ENCODE measurements at places on chromosomes 5 and 9.

- no peak for DNase-seq
These were observed 753.3 kb upstream of the ZNF608 start for GRCh38 chr5:125499636-125500332.

GRCh38 chr5:81638471-81638870, 112.4 kb downstream of the SSBP2 start:
- no peak for DNase-seq

DNA sequence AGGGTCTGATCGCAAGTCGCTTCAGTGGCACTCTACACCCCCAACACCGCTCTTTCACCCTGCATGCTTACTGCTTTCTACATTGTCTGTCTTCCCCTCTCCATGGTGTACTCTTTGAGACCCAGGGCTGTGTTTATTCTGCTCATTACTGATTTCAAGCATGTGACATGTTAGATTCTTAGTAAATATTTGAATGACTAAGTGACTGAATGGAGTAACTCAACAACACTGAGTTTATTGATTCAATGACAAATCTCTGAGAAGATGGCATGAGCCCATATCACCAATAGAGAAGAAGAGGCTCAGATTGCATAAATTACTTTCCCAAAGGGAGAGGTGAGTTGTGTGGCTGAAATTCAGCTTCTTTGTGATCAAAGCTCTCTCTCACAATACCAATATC, 89.7 kb upstream of the OSMR start:
- DNase-seq, result no peak

- DNase-seq, result no peak
These were observed 33.7 kb downstream of the NDUFS6 start for GRCh38 chr5:1834721-1835429.

GRCh38 chr9:35026671-35027070, 37.1 kb downstream of the DNAJB5 start:
- no peak for DNase-seq

DNA sequence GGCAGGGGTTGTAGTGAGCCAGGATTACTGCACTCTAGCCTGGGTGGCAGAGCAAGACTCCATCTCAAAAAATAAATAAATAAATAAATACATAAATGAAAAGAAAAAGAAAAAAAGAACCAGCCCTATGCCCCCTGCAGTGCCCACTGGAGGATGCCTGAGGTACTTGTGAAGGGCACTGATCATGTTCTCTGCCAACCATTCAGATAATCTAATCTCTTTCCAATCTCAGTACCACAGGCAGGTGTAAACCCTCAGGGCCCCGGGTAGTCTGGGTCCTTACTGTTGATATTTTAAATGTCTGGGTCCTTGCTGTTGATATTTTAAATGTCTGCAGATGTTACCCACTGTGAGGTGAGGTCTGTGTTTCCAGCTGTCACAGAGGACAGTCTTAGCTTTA, 321.8 kb upstream of the ADCY2 start:
- DNase-seq, result no peak

GRCh38 chr5:80191991-80192398, 63.9 kb downstream of the SERINC5 start:
- peak; percentile 49 for DNase-seq

DNA sequence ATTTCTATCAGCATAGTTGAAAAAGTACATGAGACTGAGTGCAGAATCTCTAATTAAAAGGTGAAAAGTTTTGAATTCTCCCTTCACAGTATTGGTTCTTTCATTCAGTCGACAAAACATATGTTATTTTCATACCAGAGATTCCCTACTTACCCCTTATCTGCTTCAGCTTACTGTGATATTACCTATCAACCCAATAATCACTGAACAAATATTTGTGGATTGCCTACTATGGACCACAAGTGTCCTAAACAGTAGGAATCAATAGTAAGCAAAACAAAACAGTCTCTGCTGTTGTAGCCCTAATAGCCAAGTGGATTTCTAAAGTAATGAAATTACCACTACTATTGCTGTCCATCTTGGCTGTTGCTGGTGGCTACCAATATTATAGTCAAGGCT, 11.5 kb downstream of the CCDC152 start:
- DNase-seq, result no peak

DNA sequence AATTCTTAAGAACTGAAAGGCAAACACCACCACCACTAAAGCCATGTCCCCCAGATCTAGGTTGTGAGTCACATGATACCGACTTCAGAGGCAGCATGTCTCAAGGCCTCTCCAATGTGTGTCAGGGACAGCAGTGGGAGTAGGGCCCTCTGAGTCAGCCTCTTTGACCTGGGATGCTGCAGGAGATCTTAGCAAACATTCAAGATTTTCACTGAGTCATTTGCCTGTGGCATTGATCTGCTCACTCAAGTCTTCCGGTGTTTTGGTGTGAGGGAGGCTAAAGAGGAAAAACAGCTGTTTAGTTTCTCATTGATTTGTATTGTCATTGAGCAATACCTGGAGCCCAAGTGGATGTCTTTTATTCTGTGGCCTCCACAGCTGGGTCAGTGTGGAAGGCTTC, 36.1 kb downstream of the TMC1 start:
- DNase-seq, result no peak

DNA sequence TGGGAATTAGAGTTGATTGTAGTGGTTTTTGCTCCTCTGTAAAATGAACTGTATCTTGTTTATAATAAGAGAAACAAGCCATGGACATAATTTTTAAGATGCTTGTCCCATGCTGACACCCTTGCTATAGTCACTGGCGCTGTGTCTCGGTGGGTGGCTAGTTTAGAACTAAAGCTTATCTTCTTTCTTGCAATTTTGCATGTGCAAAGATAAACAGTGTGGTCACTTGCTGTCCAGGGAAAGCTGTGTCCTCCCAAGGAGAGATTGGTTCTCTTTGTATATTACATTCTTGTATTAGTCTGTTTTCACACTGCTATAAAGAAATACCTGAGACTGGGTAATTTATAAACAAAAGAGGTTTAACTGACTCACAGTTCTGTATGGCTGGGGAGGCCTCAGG, 143.8 kb downstream of the MELK start:
- DNase-seq, result no peak

- DNase-seq, result no peak
These were observed 250.2 kb upstream of the GAS1 start for GRCh38 chr9:87197349-87198130.

DNA sequence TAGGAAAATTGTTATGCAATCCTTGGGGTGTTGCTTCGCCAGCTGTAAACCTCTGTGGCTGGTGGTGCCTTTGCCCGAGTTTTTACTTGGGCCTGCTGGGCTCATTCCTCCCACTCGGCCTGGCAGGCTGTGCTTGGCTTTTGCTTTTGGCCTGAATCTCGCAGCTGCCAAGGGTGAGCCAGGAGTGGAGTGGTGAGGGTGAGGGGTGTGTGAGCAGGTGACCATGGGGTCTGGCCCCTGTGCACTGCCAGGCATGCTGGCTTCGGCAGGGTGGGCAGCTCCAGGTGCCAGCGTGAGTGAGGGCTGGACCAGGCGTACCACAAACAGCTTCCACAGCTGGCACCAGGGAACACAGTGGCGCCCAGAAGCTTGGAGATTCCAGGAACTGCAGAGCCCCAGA, 12.6 kb upstream of the DHFR start:
- DNase-seq, result no peak

- no peak for DNase-seq
These were observed 53.2 kb upstream of the HMHB1 start for GRCh38 chr5:143758750-143759149.

DNA sequence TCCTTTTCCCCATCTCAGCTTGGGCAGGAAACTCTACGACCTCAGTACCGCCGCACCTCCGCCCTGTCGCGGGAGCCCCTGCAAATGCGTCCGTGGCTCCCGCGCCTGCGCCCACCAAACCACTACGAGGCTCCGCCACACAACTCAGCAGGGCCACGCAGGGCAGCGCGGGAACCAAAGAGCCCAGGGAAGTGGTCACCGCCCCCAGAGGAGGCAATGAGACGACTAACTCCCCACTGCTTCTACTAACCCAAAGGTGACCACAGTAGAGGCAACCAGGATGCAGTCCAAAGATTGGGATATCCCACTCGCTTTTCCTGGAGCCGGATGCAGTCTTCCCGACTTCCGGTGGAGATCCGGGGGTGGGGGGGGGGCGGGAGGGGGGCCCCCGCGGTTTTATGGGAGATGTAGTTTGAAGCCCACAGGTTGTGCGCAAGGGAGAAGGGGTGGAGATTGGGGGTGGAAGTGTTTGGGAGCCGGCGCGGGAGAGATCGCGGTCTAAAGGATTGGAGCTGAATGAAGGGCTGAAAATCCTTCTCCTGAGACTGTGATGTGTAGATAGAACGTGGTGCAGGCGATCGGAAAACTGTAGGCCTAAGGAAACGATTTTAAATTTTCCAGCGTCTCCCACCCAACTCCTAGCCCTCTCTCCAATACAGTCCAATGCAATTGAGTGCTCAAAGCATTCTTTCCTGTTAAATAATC, at the start of gene NUDT12:
Gene NUDT12, minus strand, starts transcription at position 337 of the 705 bp plus-strand sequence. CDS start 2,541 bp downstream, outside the sequence.
- peak; percentile 56 for DNase-seq

DNA sequence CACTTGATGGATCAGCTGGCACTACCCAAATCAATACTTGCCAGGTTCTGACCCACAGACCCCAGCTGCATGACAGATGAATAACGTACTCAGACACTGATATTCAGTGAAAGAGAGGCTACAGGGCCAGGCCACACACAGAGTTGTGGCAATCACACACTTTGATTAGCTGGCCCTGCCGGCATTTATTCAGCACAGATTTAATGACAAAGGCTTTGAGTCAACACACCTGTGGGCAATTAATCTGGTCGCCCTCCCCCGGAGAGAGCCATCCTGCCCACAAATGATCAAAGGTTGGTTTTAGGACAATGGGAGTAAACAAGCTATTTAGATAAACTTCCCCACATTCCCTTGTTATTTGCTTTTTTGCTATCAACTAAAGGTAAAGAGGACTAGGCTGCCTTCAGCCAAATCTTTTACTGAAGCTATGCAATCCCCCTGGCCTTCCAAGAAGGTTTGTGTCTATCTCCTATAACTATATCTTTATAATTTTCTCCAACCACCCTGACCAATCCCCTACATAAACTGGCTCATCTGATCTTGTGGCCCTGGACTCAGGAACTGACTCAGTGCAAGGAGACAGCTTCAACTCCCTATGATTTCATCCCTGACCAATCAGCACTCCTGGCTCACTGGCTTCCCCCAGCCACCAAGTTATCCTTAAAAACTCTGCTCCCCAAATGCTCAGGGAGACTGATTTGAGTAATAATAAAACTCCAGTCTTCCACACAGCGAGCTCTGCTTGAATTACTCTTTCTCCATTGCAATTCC, 12.7 kb upstream of the TRIM32 start:
- DNase-seq, result no peak

DNA sequence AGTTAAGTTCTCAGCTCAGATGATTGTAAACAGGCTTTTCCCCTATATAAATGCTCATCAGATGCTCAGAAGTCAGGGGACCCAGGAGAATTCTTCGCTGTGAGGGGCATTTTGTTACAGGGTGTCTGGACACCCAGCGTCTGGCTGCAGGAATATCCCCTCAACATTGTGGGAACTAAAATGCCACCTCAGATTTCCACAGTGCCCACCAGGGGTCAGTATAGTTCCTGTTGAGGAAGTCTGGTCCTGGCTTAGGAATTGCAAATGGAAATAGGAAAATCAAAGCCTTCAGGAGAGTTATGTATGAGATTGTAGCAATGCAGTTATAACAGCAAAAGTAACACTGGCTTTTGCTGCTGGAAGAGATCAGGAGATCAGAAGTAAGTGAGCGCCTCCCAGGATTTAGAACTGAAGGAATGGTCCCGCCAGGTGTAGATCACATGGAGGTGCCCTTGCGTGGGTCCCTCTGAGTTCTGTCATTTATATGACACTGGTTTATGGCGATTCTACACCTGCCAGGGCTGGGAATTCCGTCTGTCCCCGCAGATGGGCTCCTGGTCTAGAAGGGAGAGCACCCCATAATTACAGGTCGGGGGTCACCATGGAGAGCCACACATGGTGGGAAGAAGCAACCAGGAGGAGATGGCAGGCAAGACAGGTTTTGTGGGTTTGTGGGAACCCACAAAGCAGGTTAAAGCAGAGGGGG, 47.1 kb upstream of the CTSL start:
- no peak for DNase-seq

- no peak for DNase-seq
These were observed 27.2 kb upstream of the ELL2 start for GRCh38 chr5:95988877-95989276.

GRCh38 chr5:145062280-145063062, 772.7 kb downstream of the PRELID2 start:
- no peak for DNase-seq

GRCh38 chr5:54803471-54804011, 181.9 kb downstream of the ESM1 start:
- no peak for DNase-seq

DNA sequence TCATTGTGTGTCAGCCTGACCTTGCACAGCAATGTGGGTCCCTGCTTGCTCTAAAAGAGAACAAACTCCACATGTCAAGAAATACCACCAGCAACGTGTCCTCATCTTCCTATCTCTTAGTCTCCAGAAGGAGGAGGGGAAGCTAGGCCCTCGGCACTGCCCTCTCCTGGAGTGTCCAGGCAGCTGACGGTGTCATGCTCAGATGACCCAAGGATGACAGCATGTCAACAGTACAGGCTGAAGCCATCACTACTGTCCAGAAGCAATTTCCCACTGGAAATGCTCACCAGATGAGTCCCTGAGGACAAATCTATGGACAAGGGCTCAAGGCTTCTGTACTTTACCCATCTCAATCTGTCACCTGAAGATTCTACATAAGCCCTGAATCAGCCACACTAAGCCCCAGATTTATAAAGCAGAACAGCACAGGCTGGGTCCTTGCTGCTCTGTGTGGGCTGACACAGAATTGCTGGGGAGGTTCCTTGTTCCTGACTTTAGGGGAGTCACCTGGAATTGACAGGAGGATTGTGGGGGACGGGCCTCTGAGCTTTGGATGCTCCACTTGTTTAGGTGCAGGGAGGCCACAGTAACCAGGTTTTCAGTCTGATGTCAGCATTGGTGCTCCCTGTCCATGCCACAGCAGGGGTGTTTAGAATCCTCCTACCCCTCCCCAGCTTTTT, 210.2 kb downstream of the DAB2IP start:
- DNase-seq, result no peak

GRCh38 chr5:36768450-36768849, 108.1 kb upstream of the NIPBL start:
- no peak for DNase-seq

GRCh38 chr5:159155960-159156359, 53.4 kb downstream of the RNF145 start:
- DNase-seq, result no peak

GRCh38 chr9:133067813-133068212, 6.0 kb downstream of the CEL start:
- DNase-seq, result no peak

- DNase-seq, result no peak
These were observed 80.0 kb downstream of the TMEM161B start for GRCh38 chr5:88188458-88189132.

DNA sequence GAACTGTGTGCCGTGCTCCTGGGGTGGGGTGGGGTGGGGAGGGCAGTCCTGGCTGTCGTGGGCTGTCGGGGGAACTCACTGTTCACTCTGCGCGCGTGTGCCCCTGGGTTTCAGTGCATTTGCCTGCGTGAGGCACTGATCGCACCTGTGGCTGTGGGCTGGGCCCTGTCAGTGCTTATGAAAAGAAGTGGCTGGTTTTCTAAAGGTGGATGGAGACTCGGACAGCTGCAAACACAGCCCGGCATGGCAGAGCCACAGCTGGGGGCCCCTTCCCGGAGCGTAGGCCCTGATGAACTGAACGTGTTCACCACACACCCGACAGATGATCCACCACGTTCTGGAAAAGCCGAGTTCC, 42.7 kb downstream of the NKD2 start:
- no peak for DNase-seq

- no peak for DNase-seq
These were observed 116.5 kb upstream of the OTULINL start for GRCh38 chr5:14465116-14465515.

GRCh38 chr9:124869986-124870560, 8.1 kb downstream of the ARPC5L start:
- DNase-seq, result peak; percentile 83

Measured in T-cell (primary cell).